DMS153 (cell line): ENCODE measurements at places on chromosomes 2 and 18.

GRCh38 chr2:181660181-181660580, 3.3 kb upstream of the CERKL start:
- no peak for DNase-seq

GRCh38 chr2:3784731-3785130, 81.4 kb downstream of the DCDC2C start:
- no peak for DNase-seq

GRCh38 chr18:64803471-64803870, 654.6 kb upstream of the LINC00305 start:
- DNase-seq, result peak; percentile 2

DNA sequence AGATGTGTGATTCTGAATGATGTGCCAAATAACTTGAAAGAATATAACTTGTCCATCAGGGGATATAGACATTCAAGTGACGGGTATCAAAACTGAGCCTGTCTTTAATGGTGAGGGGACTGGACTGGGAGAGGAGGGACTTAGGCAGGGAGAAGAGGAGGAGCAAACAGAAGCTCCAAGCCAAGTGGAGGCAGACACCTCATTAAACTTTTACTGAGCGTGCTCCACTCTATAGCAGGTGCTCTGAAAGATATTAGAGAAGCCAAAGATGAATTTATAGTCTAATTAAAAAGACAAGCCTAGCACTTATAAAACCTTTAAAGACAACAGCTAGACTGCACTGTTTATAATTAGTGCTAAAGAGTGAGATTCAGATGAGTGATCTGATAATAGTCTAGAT, 47.7 kb upstream of the SMAD2 start:
- no peak for DNase-seq

DNA sequence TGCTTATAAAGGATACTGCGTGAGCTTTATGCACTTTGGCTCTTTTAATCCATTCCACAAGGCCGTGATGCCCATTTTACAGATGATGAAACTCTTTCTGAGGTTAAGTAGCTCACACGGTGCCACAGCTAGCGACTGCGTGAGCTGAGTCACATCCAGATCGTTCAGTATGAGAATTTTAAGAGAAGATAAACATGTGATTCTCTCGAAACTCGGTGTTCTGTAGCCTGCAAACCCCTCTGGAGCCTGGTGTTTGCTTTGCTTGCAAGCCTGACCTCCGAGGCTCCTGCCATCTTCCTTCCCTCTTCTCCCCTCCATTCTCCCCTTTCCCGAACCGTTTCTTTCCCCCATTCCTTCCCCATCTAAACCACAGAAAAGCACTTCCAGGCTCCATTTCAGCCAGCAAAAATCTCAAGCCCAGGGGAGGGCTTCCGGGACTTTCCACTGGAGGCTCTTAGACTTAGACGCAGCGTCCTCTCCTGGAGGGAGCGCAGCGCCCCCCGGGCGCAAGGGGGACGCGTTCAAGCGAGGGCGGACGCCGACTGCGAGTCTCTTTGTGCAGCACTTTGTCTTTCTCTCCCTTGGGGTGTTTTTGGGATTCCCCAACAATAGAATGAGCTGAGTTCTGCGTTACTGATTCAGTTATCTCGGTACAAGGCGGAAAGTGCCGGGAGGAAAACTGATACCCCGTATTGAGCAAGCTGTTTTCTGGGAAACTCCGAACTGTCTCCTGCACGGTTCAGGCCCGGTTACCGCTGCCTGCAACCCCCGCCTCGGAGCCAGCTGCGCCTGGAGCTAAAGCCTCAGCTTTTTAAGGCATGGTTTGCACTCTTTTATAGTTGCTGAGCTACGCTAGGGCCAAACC, 38.0 kb downstream of the CYP1B1 start:
- peak; percentile 11 for DNase-seq

- DNase-seq, result no peak
Measured at GRCh38 chr2:12421046-12421445, 295.7 kb upstream of the TRIB2 start.

- no peak for DNase-seq
Measured at GRCh38 chr2:72031346-72032110, 116.1 kb downstream of the CYP26B1 start.

DNA sequence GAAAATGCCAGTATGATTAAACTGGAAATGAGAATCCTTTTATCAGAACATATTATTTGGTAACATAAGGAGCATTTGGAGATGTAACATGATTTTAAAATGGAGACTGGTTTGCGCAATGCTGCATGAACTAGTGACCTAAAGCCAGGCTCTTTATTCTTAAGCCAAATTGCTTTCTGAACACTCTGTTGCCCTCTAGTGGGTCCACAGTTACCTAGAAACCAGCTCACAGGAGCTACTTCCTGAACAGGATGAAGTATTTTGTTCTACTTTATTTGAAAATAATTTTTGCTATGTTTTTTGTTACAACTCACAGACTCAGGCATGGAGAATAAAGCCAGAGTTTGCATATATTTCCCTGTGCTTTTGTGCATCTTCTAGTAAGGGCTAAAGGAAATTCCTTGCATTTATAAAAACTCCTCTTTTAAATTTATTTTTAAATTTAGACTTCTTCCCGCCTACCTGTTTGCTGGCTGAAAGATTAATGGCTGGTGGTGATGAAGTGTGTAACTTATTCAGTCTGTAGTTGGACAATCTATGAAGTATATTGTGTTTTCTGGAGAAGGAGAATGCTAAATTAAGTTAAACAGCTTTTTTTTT, 146.7 kb downstream of the PARD3B start:
- DNase-seq, result peak; percentile 74

GRCh38 chr2:186135686-186136085, 350.4 kb upstream of the ZC3H15 start:
- DNase-seq, result no peak

DNA sequence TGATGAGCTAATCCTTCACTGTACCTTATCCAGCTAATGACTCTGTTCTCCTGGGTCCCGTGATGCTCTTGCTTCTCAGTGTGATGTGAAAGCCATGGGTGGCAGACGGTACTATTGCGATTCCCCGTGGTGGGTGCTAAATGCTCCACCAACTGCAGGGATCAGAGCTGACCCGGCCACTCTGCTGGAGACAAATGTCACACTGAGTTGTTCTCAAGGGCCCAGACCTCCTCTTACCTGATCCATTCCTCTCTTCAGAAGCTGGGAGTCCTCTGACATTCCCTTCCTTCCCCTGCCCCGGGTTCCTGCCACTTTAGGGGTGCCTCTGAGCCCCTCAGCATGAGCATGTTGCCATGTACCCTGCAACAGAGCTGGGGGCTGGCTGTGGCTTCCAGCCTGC, 105.1 kb downstream of the MAPK4 start:
- DNase-seq, result no peak

DNA sequence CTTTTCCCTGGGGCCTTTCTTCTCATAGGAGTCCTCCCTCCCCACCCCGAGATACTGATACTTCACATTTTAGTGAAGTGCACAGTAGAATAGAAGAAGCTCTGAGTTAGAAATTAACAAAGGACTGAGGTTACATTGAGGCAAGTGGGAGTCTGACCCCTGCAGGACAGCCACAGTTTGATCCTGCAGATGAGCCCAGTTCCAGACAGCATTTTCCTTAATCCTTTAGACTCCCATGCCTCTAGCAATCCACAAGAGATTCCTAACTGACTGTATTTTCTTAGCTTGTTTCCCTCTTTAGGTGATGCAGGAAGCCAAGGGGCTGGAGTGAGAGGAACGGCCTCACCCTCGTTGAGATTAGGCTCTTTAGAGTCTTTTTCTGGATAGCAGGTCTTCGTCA, 204.0 kb downstream of the CYRIA start:
- no peak for DNase-seq

DNA sequence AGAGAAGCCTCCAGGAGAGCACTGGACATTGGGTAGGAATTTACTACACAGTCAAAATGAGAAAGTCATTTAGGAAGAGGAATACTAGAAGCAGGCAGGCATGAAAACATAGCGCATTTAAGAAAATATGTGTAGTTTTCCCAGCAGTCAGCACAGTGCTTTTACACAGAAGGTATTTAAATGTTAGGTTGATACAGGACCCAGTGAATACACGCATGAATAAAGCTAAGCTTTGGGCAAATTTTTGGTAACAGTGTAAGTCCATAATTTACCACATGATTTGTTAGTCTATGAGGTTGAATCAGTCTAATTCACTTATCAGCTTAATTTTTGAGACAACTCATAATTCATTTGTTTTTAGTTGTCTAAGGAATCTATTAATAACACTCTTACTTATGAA, 421.7 kb upstream of the CDH20 start:
- no peak for DNase-seq

DNA sequence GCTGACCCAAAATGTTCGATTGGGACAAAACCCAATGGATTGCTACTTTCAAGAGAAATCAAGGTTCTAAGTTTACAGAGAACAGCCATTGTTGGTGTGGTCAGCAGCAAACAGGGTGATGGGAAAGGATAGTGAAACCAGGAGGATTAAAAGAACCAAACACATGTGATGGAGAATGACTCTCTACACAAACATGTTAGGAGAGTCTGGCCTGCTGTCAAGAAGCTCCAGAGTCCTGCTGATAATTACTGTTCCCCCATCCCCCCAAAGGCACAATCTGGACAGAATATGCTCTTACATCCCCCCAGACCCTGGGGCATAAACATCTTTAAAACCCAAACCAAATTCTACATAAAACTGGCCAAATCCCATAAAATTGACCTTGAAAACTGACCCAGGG, 32.0 kb upstream of the ACYP2 start:
- no peak for DNase-seq

GRCh38 chr2:137775529-137775928, 188.7 kb upstream of the HNMT start:
- DNase-seq, result no peak

GRCh38 chr18:4077204-4077603, 377.9 kb downstream of the DLGAP1 start:
- DNase-seq, result no peak

DNA sequence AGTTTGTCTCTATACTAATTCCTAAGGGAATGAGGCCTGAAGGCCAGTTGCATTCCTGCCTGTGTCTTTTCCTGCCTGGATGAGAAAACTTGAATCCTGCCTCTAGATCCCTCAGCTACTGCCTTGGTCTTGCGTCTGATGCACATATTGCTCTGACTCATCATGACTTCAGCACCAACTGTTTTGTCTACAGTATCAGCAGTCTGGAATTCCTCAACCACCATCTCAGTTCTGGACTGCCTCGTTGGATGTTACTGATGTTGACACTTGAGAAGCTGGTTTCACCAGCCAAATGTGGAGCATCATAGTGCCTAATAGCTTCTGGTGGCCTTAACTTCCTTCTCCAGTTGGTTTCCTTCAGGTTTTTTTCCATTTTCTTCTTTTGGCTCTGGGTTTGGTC, 211.0 kb downstream of the CTNNA2 start:
- no peak for DNase-seq

DNA sequence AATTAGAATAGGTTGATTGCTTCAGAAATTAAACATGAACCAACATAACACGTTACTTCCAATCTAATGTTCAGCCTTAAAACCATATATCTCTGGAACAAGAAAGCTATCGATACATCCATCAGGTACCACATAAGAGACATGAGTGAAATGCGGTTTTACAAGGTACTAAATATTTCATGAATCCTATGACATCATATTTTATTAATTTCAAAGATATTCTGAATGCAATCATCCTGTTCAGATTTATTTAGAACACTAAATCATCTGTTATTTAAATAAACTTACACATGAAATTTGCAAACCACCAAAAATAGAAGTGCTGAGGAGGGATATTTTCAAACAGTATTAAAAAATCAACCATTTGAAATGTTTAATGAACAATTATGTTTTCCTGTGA, 119.0 kb downstream of the OSBPL1A start:
- DNase-seq, result no peak

- peak; percentile 96 for DNase-seq
Measured at GRCh38 chr2:218962859-218963492, 3.5 kb downstream of the CDK5R2 start.

- DNase-seq, result no peak
Measured at GRCh38 chr2:33077844-33078243, 131.1 kb downstream of the LTBP1 start.

- DNase-seq, result no peak
Measured at GRCh38 chr2:162365392-162365791, 21.5 kb downstream of the GCA start.

DNA sequence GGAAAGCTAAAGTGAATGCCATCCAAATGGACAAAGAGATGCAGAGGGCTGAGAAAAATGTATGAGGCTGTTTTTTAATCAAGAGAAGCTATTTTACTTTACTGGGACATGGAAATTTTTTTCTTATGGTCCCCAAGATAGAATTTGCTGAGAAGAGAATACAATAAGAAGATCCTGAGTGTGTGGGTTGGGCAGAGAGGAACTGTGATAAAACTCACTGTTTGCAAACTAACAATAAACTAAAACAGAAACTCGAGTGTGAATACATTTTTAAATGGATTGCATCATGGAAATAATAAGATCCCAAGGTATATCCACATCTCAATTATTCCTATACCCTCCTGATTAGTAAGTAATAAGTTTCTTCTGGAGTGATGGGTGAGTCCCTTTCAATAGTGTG, 4.4 kb downstream of the NEB start:
- no peak for DNase-seq

- no peak for DNase-seq
Measured at GRCh38 chr2:40148334-40148733, 303.6 kb downstream of the SLC8A1 start.

- DNase-seq, result no peak
Measured at GRCh38 chr2:127680706-127681287, 5.5 kb upstream of the LIMS2 start.

- DNase-seq, result no peak
Measured at GRCh38 chr18:78772360-78773302, 207.0 kb upstream of the SALL3 start.

DNA sequence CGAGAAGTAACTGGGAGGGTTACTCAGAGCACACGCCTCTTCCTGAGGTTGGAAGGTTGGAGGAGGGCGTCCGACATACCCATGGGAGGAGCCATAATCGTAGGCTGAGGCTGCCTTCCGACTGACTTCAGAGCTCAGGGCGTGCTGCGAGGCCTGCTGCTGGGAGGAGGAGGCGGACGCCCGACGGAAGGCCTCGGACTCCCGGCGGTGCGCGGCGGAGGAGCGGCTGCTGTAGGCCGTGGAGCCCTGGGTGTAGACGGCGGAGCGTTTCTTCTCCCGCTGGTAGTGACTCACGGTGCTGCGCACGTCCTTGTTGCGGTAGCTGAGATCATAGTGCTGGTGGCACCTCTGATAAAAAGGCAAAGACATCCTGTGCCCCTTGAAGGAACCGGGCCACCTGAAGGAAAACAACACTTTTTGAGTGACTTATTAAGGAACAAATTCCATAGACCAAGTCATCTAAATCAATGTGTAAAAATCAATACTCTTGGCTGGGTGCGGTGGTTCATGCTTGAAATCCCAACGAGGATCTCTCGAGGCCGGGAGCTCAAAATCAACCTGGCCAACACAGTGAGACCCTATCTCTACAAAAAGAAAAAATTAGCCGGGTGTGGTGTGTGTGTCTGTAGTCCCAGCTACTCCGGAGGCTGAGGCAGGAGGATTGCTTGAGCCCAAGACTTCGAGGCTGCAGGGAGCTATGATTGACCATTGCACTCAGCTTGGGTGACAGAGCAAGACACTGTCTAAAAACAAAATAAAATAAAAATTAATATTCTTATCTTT, 4.7 kb downstream of the MYOM1 start:
- no peak for DNase-seq

DNA sequence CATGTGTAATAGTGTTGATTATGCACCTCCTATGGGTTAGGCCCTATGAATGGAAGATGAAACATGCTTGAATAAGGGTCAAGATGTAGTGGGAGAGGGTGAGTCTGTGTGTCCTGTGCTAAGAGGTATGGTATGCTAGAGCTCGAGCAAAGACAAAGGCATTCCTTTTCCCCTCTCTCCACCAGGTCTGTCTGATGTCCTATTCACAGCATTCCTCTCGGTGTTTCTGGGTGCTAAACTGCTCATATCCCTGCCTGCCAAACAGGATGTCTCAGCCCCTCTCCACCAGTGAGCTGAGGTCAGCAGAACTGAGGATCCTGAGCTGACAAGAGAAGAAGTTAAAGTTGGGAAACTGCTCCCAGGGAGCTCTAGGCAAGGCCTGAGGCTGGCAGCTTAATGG, 344.9 kb downstream of the TSN start:
- no peak for DNase-seq
